ENCODE measurements at places on chromosomes 11 and 22. TPM values are rescaled to one million over a fixed set of nuclear protein-coding genes. Genes with fewer than 3 reads are reported as not detected.

Gene C11orf97
- polyA plus RNA-seq: not detected

Gene DNAL4
- 9.0 TPM for polyA plus RNA-seq

Gene OR4A5
- not detected for polyA plus RNA-seq

Gene OR4C3
- polyA plus RNA-seq: not detected

Gene MIAT
- polyA plus RNA-seq: 0.93 TPM

Gene SLC15A3
- polyA plus RNA-seq: 15.2 TPM

Gene MN1
- not detected for polyA plus RNA-seq

Gene SERPIND1
- polyA plus RNA-seq: 0.23 TPM

Gene MYO7A
- polyA plus RNA-seq: not detected

Gene POU2AF2
- polyA plus RNA-seq: not detected

Gene SLC29A2
- 3.0 TPM for polyA plus RNA-seq

Gene OTOG
- polyA plus RNA-seq: not detected

Gene TRIM49
- not detected for polyA plus RNA-seq

Gene ZNF214
- polyA plus RNA-seq: not detected

Gene RFPL2
- not detected for polyA plus RNA-seq

Gene KRTAP5-1
- polyA plus RNA-seq: not detected

Gene TMEM258
- 210 TPM for polyA plus RNA-seq

Gene CSF2RB
- 17.6 TPM for polyA plus RNA-seq

Gene OR10D3
- not detected for polyA plus RNA-seq

Gene BDNF
- not detected for polyA plus RNA-seq

Gene XKR3
- polyA plus RNA-seq: not detected

Gene ARSA
- 11.5 TPM for polyA plus RNA-seq

Gene PRRG4
- not detected for polyA plus RNA-seq

All from IgD-negative memory B cell (primary cell).